IMR-90 (cell line): ENCODE measurements at places on chromosomes 16 and 17.

- peak; percentile 66 for DNase-seq
Measured at GRCh38 chr17:50689251-50689650, 18.5 kb downstream of the ANKRD40 start.

DNA sequence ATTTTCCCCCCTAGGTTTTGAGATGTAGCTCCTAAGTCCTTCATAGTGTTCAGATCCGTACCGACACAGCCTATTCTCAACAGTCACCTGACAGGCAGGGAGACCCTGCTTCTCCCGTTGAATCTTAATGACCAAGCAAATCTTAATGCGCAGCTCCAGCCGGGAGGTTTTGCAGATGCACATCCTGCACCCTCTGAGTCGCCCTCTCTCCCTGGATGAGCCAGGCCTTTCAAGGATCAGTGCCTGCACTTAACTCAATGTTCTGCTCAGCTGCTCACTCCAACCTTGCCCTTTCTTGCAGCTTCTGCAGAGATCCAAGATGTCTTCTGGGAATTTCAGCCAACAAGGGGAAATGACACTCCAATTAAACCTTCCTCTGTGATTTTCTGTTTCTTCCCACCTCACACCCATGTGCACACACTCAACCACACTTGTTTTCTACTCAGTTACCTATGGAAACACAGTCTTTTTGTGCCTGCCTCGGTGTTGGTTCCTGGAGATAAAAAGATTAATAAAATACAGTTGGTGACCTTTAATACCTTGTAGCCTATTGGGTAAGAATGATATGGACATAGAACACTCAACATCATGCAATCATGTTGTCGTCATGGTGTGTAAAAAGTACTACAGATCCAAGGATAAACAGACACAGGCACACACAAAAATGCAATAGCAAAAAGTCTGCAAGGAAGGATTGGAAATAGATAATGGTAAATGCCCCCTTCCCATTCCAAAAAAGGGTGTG, 76.9 kb upstream of the DYNLRB2 start:
- DNase-seq, result no peak

- DNase-seq, result no peak
Measured at GRCh38 chr17:82923366-82924113, 83.7 kb upstream of the ZNF750 start.

DNA sequence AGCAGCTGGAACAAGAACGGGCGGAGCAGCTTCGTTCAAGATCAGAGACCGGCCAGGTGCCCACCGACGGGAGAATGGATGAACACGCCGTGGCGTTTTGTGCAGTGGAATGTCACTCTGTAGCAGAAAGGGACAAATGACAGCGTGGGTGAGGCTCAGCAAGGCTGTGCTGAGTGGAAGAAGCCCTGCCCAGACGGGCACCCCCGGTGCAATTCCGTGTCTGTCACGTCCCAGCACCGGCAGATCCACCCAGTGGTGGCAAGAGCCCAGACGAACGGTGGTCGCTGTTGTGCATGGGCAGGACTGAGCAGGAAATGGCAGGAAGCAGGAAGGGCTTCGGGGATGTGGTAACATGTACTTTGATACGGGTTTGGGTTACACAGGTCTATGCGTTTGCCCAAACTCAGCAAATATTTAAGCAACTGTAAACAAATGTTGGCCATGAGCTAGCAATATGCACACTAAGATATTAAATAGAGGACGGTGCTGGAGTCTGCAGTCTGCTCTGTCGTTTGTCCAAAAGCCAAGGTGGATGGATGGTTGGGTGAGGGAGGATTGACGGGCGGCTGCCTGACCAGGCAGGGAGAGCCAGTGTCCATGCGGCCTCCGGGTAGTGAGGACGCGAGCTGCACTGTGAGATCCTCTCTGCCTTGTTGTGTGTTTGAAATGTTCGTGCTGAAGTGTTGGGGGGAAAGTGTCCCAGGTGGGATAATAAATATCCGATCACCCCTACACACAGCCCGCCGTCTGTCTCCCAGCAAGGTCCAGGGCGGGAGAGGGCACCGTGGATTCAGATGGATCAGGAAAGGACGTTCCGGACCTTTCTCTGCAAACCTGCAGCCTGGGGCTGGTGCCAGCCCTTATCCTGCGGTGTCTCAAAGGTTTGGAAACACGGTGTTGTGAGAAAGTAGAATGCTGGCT, 48.4 kb downstream of the COX4I1 start:
- no peak for DNase-seq

- DNase-seq, result no peak
Measured at GRCh38 chr17:37094391-37094790, 145.6 kb downstream of the AATF start.

DNA sequence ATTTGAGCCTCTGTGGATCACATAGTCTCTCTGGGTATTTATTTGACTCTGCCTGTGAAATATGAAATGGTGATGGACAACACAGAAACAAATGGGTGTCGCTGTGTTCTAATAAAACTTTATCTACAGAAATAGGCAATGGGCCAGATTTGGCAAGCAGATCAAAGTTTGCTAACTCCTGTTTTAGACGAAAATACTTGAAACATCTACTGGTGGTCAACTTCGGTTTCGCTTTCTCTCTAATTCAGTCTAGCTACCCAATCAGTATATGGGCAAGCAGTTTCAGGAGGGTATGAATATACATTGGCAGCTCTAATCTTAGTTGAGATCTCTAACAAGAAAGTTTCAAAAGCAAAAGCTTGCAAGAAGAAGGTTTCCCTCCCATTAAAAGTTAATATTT, 60.1 kb upstream of the DYNLRB2 start:
- DNase-seq, result no peak

GRCh38 chr17:17683710-17684365, 2.6 kb downstream of the RAI1 start:
- DNase-seq, result no peak

DNA sequence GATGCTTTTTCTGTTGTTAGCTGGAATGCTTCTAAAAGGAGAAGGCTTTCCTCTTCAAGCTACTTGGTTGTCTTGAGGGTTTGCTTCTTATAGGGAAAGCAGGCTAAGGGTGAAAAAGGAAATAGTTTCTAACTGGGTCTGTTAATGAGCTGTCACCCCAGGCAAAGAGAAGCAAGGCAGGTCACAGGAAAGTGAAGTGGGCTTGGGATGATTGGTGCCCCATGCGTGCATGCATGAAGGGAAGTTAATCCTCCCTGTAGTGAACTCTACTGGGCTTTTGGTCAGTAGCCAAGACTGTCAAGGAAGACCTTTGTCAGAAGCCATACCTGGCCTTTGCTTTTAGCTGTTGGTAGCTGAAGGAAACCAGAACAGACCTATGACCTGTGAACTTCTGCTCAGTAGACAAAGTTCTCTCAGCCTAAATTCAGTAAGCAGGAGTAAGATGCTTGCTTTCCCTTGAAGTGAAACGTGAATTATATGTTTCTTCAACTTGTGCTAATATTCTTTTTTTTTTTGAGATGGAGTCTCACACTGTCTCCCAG, 16.5 kb downstream of the TENT4B start:
- no peak for DNase-seq

GRCh38 chr16:79210607-79211006, 389.9 kb downstream of the MAF start:
- DNase-seq, result no peak

DNA sequence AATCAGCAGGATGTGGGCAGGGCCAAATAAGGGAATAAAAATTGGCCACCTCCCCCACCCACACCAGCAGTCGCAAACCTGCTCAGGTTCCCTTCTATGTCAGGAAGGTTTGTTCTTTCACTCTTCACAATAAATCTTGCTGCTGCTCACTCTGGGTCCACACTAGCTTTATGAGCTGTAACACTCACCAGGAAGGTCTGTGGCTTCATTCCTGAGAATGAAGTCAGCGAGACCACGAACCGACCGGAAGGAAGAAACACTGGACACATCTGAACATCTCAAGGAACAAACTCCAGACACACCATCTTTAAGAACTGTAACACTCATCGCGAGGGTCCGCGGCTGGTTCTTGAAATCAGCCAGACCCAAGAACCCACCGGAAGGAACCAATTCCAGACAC, 115.5 kb upstream of the TBX2 start:
- peak; percentile 93 for DNase-seq

DNA sequence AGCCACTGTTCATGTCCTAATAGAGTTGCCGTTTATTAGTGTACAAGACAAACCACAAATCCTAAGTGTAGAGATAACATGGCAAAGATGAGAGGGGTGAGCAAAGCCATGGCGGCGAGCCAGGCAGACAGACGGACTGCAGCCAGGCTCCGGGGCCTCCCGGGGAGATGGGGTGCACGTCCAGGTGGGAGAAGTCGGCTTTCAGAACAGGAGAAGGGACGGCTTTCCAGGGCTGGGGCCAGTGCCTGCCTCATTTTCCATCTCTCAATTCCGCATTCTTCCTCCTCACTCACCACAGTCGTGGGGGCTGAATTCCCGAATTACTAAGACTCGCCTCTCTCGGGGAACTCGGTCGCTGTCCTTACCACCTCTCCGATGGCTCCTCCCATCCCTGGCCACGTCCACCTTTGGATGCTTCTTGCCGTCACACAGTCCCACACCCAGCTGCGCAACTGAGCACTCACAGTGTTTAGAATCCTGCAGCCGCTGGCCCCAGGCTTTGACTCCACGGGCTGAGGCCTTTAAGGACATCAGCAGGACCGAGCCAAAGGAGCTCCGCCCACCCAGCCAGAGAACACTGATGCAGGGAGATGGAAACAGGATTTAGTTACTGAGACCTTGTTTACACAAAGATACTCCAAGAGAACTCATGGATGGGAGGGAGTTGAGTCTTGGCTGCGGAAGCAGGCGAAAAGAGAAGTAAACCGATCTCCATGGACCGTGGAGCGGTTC, 59.7 kb downstream of the RNF112 start:
- peak; percentile 56 for DNase-seq

DNA sequence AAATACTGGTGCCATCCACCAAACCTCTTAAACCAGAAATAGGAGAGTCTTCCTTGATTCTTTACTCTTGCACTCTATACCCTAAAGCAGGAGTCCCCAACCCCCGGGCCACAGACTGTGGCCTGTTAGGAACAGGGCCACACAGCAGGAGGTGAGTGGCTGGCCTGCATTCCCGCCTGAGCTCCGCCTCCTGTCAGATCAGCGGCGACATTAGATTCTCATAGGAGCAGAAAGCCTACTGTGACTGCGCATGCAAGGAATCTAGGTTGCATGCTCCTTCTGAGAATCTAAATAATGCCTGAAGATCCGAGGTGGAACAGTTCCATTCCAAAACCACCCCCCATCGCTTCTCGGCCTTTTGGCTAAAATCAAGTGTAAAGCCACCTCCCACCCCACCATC, 30.3 kb upstream of the SRCIN1 start:
- no peak for DNase-seq

DNA sequence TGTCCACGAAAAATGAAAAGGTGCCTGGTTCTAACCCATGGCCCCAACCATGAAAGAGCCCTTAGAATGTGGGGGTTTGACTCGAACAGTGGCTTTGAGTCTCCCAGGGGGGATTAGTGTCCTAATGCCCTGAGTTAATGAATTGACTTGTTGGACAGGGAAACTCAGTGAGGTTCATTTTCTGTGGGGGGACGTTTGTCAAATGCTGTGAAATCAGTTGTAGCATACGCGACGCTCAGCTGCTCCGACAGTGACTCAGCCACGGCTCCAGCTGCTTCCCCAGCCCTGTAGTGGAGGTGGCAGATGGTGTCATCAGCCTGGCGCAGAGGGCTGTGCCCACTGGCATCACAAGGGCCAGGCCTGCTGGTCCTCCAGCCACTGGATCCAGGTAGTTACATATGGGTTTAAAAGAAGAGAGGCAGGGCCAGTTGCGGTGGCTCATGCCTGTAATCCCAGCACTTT, 3.9 kb upstream of the TMEM235 start:
- peak; percentile 16 for DNase-seq

DNA sequence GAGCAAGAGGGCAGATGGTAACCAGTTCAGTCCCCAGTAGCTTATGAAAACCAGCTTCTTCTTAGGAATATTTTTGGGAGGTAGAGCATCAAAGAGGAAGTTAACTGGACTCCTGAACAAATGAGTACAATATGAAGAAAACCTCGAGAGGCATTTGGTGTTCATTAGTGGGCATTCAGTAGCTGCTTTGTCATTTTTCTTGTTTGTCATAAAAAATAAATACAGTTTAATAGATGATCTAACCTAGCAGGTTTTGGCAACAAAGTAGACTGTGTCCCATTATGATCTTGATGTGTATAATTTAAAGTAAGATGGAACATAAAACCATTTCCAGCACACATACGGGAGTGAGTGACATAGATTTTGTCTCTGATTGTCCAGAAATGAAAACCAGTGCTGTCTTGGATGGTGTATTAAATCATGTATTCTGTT, 173.1 kb downstream of the HS3ST3A1 start:
- DNase-seq, result no peak

GRCh38 chr16:47732523-47733111, 271.5 kb downstream of the PHKB start:
- DNase-seq, result peak; percentile 99

- no peak for DNase-seq
Measured at GRCh38 chr17:82372249-82373071, 895 bp downstream of the UTS2R start.

- no peak for DNase-seq
Measured at GRCh38 chr16:30924076-30924912, 922 bp downstream of the FBXL19 start.

GRCh38 chr17:77772899-77773358, 185.6 kb upstream of the TNRC6C start:
- no peak for DNase-seq

- DNase-seq, result no peak
Measured at GRCh38 chr17:17453088-17453487, 23.7 kb upstream of the MED9 start.

DNA sequence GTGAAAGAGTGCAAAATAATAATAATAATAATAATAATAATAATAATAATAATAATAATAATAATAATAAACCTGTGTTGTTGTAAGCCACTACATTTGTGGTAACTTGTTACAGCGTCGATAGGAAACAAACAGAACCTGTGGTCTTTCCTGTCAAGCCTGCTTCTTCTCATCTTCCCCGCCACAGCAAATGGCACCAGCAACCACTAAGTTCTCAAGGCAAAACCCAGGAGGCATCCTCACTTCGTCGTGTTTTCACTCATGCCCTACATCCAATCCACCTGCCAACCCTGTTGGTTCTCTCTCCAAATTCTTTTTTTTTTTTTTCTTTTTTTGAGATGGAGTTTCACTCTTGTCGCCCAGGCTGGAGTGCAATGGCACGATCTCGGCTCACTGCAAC, 34.2 kb downstream of the ITGAE start:
- no peak for DNase-seq
